AG10803 (cell line): ENCODE measurements at places on chromosomes 3 and 15.

DNA sequence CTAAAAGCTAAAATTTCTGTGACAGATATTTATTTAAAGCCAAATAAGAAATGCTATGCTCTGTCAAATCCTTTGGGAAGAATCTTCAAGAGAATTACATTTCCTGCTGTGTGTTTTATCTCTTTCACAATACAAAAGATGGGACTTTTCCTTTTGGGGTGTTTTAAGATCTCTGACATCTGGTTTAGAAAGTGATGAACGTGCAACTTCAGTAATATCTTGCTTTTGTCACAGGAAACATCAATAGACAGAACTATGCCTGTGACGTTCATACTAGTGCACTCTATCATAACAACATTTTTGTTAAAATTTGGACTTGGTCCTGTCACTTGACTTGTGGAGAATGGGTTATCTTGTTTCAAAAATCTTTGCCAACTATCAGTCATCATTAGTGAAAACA is 195.7 kb upstream of the KCNMB2 start:
- no peak for DNase-seq

DNA sequence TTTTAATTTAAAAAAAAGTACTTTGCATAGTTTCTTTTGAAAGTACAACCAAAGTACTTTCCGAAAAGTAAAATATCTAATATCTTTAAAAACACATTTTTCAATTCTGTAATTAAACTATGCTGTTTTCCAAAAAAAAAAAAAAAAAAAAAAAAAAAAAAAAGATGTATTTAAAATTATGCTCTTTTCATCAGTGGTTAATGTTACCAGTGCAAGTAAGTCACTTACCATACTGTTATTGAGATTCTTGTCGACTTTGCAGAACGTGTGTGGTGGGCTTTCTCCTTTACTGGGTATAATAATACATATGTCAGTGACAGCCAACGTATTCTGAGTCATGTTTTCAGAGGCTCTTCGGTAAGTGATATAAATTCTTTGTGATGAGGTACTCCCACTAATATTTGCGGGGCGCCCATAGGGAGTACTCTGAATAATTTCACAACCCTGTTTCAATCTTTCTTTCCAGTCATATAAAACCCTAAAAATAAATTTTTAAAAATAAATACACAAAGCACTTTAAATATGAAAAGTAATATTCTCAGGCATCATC is 39.9 kb downstream of the DENND4A start:
- DNase-seq = no peak

- no peak for DNase-seq
Observed at GRCh38 chr3:98764472-98764884, 1.3 kb downstream of the ST3GAL6 start.

DNA sequence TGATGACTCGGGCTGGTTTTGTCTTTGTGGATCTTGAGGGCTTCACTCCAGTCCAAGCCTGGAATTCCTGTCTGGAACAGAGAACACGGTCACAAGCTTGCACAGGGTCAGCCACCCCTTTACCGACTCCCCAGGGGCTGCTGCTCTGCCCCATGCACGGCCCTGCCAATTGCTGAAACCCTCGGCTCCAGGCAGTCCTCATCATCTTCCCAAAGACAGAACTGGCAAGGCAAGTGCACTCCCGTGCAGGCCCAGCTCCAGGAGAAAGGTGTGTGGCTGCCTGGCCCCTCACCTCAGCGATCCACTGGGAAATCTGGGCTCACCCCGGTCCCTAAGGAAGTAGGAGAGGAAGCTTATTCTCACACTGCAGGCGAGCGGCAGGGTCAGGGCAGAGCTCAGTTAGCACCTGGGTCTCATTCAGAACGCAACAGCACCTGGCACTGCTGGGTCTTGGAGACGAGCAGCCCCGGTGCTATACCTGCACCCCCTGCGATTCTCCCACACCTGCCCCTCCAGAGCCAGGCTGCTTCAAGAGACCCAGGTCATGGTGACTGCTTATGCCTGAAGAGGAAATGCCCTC is 7.2 kb downstream of the MAP6D1 start:
- no peak for DNase-seq

GRCh38 chr15:52746162-52746757 is 43.9 kb downstream of the ONECUT1 start:
- no peak for DNase-seq
